Hindlimb muscle (tissue), 1 donor: ENCODE measurements at places on chromosomes 2 and 18.

GRCh38 chr18:80244956-80245730 lies 2.2 kb downstream of the PARD6G start:
- DNase-seq = no peak

- DNase-seq = no peak
Measured at GRCh38 chr2:48200620-48201293, 294.5 kb upstream of the FBXO11 start.

DNA sequence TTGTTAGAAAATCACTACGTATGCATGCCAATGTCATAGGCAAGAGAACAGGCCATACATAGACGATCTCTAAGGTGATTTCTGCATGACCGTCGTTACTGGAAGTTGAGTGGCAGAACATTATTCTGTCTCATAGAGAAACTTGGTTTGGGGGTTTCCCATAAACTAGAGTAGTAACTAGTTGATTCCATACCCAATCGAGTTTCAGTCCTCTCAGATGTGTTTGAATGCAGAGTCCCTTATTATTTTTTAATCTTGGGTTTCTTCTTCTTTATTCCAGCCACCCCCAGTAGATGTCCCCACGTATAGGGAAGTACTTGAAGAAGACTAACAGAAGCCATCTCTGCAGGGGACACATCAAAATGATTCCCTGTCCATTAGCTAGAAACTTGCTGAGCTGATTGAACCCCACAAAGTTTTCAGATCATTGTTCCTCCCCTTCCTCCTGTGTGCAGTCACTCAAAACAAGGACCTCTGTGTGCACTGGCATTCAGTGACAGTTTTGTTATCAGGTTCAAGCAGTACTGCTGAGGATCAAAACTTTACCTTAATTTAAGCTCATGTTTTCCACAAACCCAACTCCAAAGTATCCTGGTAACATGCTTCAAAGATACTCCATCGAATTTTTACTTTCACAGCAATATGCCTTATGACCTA lies 68.4 kb upstream of the CDCA7 start:
- no peak for DNase-seq

- DNase-seq = no peak
Measured at GRCh38 chr18:9531791-9532410, 56.6 kb downstream of the RALBP1 start.

DNA sequence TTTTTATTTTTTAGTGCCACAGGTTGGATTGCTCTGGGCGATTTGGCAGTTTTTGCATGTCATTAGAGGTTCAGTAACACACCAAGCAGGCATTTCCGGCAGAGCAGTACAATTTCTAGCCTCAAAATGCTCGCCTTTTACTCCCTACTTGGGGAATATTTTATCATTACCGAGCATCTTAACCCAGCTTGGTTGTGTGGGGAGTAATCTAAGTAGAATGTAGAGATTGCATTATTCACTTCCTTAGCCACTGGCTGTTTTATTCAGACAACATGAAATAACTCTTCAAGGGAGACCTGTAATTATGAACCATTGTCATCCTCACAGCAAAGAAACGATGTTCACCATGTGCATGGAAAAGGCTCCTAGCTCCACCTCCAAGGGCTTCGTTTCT lies 13.1 kb downstream of the GRP start:
- DNase-seq = no peak

DNA sequence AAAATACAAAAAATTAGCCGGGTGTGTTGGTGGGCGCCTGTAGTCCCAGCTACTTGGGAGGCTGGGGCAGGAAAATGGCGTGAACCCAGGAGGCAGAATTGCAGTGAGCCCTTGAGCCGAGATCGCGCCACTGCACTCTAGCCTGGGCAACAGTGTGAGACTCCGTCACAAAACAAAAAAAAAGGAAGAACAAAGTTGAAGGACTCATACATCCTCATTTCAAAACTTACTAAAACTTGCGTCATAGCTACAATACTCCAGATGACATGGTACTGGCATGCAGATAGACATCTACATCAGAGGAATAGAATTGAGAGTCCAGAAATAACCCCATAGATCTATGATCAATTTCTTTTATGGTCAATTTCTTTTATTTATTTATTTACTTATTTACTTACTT lies 13.6 kb upstream of the CYP27C1 start:
- DNase-seq = no peak

DNA sequence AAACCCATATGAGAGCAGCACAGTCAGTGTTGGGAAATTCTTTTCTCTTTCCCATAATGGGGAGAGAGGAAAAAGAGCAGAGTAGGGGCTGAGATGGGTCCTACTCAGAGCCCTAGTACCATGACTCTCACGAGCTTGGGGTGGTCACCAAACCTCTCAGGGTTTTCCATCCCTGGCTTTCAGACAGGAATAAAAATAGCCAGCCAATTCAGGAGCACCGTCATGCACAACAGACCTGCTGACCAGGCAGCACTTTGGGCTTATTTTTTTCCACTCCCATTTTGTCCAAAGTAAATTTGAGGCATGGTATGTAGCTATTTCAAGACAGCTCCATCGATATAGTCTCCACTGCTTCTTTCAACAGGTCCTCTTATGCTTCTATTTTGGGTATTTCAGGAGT lies 86.4 kb downstream of the TGFA start:
- no peak for DNase-seq

DNA sequence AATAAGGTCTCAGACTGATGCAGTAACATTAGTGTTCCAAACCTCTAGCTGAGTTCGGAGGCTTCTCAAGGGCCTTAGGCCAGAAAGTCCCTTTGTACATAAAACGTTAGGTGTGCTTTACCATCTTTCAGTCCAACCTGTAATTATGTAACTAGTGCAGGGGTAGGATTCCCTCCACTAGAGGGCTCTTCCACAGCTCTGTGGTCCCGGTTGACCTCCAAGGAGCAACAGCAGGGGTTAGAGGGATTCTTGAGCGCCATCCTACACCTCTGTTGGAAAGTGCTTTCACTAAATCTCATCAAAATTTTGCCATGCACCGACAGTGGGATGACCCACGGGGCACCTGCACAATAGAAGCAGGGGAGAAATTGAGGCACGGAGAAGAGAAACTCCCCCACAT lies 155.8 kb upstream of the LRP1B start:
- DNase-seq = no peak

DNA sequence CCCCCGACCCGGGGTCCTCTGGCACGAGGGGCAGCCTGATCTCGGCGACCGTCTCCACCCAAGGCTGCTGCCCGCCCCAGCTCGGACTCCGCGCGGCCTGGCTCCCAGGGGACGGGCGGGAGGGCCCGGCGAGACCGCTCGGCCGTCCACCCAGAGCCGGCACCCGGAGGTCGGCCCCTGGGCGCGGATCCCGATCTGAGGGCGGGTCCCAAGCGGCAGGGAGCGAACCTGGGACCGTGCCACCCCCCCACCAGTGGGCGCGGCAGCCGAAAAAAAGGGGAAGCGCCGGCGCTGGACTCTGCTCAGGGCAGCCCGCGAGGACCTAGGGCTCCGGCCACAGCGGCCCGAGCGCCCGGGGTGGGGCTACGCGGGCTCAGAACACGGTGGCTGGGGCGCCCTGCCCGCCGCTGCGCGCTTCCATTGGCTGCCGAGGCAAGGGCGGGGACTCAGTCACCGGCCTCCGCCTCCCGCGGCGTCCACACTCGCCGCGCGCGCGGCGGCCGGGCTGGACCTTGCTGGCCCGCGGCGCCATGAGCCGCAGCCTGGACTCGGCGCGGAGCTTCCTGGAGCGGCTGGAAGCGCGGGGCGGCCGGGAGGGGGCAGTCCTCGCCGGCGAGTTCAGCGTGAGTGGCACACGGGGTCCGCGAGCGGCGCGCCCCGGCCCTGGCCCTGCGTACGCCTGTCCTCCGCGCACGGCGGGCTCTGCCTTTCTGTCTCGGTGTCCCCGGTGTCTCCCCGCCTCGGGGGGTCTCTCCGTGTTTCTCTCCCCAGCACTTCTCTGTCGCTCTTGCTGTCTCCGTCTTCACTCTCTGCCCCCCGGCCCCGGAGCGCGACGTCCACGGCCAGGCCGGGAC lies at the start of gene PTPN18:
PTPN18 (plus strand) TSS at position 479 of the 854 bp plus-strand sequence; CDS start at position 531, 52 bp downstream.
- peak; percentile 90 for DNase-seq

DNA sequence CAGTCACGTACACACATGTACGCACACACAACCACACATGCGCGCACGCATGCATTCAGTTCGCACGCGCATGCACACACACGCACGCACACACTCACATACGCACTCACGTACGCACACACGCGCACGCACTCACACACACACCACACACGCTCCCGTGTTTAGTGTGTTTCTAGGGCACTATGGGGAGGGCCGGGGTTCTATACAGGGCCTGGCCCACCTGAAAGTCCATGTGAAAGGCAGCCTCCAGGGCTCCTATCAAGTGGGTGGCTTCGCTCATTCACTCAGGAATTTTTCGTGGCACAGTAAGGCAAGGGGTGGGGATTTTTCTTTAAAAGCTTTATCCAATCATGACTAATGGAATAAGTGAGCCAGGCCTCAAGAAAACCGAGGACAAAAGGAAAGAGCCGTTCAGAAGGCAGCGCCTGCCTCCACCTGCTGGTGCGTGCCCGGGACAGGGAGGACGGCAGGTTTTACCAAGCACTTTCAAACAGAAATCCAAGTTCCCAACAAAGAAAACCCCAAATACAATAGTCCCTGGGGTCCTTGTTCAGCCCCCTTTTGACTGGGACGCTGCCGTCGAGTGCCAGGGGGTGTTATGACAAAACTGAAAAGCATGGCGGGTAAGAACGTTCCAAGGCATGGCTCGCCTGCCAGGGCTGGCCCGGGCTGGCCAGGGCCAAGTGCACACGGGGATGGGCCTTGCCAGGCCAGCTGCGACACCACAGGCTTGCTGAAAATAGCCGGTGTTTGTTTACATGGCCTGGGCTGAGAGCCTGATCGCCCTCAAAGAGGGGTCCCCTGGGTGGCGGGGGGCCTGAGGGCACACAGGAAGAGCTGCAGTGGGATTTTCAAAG lies 110.0 kb downstream of the HDAC4 start:
- DNase-seq = no peak

DNA sequence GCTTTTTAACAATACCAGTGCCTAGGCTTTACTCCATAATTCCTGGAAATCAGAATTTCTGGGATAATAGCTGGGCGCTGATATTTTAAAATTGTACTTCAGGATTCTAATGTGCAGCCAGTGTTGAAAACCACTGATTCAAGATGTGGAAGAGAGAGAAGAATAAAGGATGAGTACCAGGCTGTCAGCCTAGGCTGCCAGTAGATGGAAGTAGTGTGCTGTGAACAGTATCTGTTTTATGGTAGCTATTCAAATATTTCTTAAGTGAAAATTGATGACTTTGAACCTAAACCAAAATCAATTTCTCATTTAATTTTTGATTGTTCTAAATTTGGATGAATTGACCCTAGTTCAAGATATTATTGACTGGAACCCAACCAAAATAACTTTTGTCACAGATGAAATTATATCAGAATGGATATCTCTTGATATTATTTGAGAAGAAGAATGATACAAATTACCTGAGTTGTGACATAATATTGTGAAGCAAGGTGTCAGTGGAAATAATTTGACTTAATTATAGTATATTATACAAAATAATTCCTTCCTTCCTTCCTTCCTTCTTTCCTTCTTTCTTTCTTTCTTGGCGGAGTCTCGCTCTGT lies 88.0 kb downstream of the COMMD1 start:
- DNase-seq = peak; percentile 32

DNA sequence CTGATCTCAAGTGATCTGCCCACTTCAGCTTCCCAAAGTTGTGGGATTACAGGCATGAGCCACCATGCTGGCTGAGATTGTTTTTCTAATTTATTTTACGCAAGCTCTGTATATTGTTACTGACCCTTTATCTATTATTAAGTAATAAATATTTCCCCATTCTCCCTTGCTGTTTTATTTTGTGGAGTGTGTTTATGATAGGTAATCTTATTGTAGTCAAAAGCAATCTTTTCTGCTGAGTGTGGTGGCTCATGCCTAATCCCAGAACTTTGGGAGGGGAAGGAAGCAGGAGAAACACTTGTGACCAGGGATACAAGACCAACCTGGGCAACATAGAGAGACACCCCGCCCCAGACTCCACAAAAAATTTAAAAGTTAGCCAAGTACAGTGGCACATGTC lies 55.2 kb upstream of the RTN4 start:
- no peak for DNase-seq

DNA sequence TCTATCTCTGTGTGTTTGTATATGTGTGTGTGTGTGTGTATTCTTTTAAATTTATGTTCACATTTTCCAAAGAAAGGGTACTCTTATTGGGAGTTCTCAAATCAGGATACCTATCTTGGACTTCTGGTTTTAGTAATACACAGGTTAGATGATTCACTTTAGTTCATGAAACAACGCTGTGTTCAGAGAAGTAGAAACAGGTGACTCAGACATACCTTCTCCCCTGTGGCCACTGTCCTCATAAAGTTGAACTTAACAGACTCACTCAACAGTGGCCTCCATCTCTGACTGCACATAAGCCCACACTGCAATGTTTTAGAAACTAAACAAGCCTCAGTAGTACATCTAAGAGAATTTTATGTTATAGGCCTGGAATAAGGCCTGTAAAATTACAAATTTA lies 566.6 kb upstream of the VRK2 start:
- DNase-seq = no peak

GRCh38 chr18:28204154-28204553 lies 27.2 kb upstream of the CDH2 start:
- DNase-seq = no peak

- DNase-seq = no peak
Measured at GRCh38 chr2:128439031-128439790, 120.5 kb upstream of the HS6ST1 start.

- no peak for DNase-seq
Measured at GRCh38 chr2:178650554-178650953, 156.7 kb downstream of the TTN start.

GRCh38 chr2:44813658-44814057 lies 127.8 kb upstream of the SIX3 start:
- no peak for DNase-seq

DNA sequence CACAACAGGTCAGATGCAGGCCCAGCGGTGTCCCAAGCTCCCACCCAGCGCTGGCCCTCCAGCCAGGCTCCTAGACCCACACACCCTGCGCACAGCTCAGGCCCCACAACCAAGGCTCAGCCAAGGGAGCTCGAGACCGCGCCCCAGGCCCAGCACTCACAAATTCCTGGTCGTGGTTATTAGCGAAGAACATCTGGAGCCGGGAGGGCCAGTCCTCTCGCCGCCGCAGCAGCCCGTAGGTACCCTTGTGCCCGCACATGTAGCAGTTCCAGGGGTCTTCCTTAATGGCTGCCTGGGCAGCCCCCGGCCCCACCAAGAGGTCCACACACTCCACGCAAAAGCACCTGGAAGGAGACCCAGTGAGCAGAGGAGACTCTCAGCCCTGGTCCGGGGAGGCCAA lies 75.6 kb upstream of the POMC start:
- DNase-seq = no peak

DNA sequence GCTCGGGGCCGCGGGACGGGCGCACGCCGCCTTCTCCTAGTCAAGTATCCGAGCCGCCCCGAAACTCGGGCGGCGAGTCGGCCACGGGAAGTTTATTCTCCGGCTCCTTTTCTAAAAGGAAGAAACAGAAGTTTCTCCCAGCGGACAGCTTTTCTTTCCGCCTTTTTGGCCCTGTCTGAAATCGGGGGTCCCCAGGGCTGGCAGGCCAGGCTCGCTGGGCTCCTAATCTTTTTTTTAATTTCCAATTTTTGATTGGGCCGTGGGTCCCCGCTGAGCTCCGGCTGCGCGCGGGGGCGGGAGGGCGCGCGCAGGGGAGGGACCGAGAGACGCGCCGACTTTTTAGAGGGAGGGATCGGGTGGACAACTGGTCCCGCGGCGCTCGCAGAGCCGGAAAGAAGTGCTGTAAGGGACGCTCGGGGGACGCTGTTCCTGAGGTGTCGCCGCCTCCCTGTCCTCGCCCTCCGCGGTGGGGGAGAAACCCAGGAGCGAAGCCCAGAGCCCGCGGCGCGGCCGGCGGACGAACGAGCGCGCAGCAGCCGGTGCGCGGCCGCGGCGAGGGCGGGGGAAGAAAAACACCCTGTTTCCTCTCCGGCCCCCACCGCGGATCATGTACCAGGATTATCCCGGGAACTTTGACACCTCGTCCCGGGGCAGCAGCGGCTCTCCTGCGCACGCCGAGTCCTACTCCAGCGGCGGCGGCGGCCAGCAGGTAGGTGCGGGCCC lies 617 bp downstream of the FOSL2 start:
- DNase-seq = peak; percentile 82
